ENCODE measurements at places on chromosomes 1 and 21.

DNA sequence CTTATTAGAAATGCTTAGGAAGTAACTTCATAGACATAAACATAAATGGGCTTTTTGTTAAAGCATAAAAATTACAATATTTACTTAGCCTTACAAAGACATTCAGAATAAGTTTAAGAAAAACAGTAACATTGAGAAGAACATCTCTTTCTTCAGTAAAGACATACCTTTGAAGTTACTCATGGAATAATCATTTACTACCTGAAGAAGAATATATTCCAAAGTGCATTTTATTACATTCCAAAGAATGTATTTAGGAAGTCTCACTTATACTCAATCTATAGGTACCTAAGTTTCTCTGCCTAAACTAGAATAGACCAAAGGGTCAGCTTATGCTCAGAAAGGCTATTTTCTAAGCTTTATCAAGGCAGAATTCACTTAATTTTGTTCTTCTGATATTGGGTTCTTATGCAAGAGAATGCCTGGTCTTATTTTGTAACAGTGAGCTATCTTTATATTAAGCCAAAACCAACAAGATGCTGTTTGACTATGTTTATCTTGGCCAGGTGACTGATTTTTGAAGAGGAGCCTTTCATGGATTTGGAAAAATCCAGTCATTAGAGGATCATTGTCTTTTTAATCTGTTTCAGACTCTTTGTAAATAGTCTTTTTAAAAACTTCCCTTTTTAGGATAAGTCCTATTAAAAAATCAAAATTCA lies 110.1 kb downstream of the OLFML2B start:
- no peak for DNase-seq

DNA sequence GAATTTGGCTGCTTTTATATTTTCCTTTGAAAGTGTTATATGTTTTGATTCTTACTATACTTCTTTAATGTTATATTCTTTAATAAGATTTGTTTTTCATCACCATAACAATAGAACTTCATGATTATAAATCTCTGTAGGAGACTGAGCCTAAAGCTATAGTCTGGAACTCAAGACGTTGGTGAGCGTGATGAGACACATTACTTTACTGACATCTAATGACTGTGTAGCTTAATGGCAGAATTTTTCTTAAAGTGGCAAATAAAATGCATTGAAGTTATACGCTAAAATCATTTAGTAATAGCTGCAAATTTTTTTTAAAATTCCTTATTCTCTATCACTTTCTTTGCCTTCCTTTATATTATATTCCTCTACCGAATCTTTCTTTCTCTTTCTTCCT lies 56.1 kb upstream of the HAO2 start:
- DNase-seq: no peak

GRCh38 chr21:35988416-35989137 lies 71.7 kb downstream of the SETD4 start:
- no peak for DNase-seq

DNA sequence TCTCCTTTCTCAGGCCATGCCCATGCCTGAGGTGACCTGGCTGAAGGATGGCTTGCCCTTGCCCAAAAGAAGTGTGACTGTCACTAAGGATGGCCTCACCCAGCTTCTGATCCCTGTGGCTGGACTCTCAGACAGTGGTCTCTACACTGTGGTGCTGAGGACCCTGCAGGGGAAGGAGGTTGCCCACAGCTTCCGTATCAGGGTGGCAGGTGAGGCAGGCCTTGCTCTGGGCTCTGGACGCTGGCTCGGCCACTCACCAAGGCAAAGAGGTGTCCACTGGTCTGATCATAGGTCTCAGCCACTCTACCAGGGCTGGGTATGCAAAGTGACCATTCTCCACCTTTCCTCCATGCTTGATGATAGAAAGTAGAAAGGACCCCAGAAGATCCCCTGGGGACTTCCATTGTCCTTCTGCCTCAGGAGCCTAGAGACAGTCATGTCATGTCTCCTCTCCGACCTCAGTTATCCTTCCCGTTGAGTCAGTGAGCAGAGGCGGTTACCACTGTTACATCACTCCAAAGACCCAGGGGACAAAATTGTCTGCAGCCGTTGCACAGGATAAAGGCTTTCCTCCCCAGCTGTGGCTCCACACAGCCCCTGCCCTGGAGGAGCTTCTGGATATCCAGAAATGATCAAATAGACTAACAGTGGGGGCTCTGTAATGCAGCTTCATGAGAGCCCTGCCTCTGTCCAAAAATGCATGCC lies 34.2 kb downstream of the IGFN1 start:
- DNase-seq: no peak

DNA sequence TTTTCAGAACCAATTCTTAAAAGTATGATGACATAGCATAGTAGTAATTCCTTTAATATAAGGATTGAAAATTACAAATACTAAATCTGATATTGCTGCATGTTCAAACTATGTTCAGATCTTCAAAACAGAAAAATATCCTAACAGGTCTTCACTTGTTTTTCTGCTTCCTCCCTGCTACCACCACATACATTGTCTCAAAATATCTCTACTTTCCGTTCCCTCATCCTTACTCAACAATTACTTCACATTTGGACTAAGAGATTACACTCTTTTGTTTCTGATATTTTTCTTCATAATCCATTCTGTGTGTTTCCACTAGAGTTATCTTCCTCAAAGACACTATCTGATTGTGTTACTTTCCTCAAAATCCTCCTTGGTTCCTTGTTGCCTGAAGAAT lies 125.1 kb downstream of the NEK7 start:
- DNase-seq: no peak

DNA sequence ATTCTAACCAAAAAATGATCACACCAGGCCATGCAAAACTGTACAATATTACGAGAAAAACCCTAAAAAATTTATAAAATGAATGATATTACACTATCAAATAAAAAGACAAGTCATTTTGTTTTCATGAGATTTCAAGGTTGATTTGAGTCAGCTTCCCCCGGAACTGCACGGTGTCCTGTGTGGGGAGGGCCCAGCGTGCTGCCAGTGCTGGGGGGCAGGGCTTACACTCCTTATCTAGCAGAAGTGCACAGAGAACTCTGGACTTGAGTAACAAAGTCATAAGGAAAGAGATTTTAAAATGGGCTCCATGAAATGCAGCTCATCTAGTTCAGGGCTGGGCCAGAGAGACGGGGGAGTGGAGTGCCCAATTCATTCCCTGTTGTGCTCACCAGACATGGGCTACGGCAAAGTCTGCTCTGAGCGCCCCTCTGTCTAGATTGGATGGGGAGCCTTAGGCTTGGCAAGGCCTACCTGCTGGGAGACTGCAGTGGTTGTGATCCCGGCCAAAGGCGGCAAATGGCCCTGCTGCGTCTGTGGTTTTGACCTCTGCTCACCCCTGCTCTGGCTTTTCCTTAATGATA lies 50.1 kb downstream of the COQ8A start:
- no peak for DNase-seq

DNA sequence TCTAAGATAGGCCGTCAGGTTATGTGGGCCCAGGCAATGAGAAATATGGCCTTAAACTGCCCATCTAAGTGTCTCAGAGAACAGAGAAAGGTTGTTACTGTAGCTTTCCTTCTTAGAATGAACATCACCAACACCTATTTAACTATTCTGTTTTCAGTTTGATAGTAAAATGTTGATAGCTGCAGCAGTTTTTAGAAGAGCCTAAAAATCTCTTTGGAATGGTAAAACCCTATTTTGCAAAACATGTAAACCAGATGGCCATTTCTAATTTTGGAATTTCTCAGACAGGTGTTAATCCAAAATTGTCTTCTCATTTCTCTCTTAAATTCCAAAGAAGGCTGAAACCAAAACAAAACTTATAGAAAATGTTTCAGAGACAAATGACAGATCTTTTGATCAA lies 57.5 kb downstream of the DIPK1A start:
- no peak for DNase-seq

- no peak for DNase-seq
These were observed 149.0 kb downstream of the ATP6V1G3 start for GRCh38 chr1:198391393-198392020.

- DNase-seq: no peak
These were observed 22.5 kb upstream of the GBP5 start for GRCh38 chr1:89295187-89295586.

- DNase-seq: no peak
These were observed 231.7 kb upstream of the B3GALT2 start for GRCh38 chr1:193417945-193418744.

- DNase-seq: no peak
These were observed 51.2 kb upstream of the STUM start for GRCh38 chr1:226497276-226497833.

DNA sequence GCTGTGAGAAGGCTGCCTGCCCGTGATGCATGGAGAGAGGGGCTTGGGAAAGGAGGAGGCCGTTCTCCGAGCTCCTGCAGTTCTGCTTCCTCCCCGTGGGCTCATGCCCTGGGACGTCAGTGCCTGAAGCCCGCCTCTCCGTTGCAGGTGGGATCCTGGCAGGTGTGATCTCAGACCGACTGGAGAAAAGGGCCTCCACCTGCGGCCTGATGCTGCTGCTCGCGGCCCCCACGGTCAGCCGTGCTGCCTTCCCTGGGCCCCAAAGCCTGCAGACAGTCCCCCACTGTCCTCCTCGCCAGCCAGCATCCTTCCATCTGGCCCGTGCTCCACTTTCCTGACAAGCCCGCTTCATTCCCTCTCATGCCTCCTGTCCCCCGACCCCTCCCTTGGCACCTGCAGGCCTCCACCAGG lies 50.9 kb downstream of the SLC37A1 start:
- no peak for DNase-seq

- DNase-seq: no peak
These were observed 92.6 kb upstream of the VAV3 start for GRCh38 chr1:108057541-108057940.

GRCh38 chr1:185541871-185542301 lies 192.3 kb upstream of the HMCN1 start:
- no peak for DNase-seq

- no peak for DNase-seq
These were observed 22.1 kb upstream of the IGSF21 start for GRCh38 chr1:18085387-18086074.

GRCh38 chr1:153919876-153920852 lies 2.6 kb downstream of the GATAD2B start:
- DNase-seq: no peak

DNA sequence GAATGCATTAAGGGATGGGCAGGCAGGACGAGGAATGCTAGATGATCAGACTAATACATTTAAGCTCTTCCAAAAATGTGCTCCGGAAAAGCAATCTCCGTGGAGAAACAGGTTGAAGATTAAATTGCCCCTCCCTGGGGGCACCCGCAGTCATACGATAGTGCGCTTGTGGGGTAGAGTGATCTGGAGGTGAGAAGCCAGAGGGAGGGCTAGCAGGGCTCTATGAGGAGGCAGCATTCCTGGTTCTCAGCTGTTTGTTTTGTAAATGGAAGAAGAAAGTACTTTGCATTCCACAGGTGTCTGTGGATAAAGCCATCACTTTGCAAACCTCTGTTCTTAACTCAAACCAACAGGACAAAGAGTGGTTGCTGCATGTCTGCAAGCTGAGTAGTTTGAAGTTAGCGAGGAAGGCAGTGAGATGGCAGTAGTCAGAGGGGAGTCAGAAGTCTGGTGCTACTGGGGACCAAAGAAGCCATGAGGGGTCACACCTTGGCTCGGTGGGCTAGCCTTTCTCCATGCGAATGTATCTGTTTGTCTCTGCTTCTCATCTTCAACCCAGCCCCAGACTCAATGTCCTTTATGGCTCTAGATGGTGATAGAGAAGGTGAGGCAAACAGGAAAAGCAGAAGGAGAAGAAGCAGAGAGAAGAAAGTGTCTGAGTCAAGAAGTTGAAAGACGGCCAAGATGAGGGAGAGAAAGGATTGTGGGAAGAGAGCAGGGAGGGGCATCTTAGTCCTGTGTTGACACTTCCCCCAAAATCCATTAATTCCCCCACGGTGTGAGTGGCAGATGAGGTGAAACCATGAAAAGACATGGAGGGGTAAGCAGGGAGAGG lies 65.2 kb upstream of the GJA8 start:
- DNase-seq: no peak

GRCh38 chr1:3427711-3428704 lies 26.5 kb upstream of the ARHGEF16 start:
- no peak for DNase-seq

- DNase-seq: no peak
These were observed 33.6 kb downstream of the SLC2A1 start for GRCh38 chr1:42924851-42925760.

GRCh38 chr1:204858363-204858821 lies 12.3 kb upstream of the NFASC start:
- no peak for DNase-seq

GRCh38 chr1:220313576-220313975 lies 41.3 kb upstream of the RAB3GAP2 start:
- DNase-seq: no peak

- DNase-seq: no peak
These were observed 146.1 kb upstream of the VANGL1 start for GRCh38 chr1:115495625-115496024.

GRCh38 chr1:211753649-211754251 lies 76.8 kb downstream of the LPGAT1 start:
- no peak for DNase-seq

- no peak for DNase-seq
These were observed 282.4 kb downstream of the TM2D1 start for GRCh38 chr1:61442544-61442943.

DNA sequence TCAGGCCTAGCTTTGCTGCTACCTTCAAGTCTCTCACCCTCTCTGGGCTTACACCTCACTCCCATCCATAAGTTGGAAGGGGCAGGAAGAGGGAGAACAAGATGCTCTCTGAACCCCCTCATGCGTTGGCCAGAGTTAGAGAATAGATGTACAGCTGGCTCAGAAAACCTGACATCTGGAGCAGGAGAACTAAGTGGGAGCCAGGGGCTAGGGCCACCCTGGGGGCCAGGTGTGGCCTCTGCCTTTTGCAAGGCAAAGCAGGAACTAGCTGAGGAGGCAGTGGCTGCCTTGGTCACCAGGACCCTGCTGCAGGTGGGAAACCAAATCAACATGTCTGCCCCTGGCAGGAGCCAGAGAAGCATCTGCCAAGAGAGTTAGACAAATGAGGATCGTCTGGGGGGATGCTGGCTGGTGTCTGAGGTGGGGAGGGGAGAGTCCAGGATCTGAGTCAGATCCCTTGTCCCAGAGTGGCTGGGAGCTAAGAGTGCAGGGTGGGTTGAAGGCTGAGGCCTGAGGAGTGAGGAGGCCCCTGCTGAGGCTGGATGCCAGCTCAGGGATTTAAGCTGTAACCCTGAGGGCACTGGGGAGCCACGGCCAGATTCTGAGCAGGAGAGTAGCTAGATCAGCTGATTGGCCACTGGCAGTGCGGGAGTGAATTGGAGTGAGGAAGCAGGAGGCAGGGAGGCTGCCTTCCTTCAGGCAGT lies 115.0 kb downstream of the EPHB2 start:
- DNase-seq: no peak

Data from D721Med (cell line).